Stimulated activated CD8-positive, alpha-beta memory T cell treated with anti-CD3 and anti-CD28 coated beads, Interleukin-15, amount 100 ng/mL, for 24 hours (primary cell): ENCODE measurements at places on chromosomes 5 and 9.

DNA sequence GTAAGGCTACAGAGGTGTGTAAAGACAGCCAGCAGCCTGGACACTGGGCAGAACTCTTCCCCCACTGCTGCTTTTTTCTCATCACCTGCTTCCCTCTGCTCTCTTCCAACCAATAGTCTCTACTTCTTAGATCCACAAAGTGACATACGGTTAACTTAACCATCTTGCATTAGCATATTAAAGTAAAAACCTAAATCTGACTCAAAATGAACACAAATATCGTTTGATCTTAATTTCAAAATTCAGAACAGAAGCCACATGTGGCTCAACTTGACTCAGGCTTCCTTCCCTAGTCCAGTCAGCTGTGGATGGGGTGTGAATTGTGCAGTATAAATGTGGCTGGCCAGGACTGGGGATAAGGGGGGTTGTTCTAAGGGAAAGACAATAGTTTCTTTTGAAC is 114.3 kb downstream of the STARD4 start:
- DNase-seq: no peak

DNA sequence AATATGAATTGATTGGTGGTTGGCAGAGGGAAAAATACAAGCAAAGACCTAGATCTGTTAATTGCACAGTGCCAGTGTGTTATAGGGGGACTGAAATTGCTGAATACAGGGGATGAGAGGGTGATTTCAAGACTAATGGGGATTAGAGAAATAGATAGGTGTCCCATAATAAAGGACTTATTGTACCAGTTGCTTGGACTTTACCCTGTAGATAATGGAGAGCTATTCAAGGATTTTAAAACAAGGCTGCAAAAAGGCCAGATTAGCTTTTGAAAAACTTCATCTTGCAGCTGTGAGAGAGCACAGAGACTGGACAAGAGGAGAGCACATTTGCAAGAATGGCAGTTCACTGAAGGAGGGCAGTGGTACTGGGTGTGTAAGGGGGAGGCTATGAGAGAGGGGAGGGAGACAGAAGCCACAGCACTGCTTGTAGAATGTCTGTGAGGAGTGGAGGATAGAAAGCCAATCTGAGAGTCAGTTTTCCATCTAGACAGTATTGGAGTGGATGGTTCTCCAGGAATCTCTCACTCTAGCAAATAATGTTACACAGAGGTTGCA is 28.8 kb upstream of the SCAMP1 start:
- no peak for DNase-seq

DNA sequence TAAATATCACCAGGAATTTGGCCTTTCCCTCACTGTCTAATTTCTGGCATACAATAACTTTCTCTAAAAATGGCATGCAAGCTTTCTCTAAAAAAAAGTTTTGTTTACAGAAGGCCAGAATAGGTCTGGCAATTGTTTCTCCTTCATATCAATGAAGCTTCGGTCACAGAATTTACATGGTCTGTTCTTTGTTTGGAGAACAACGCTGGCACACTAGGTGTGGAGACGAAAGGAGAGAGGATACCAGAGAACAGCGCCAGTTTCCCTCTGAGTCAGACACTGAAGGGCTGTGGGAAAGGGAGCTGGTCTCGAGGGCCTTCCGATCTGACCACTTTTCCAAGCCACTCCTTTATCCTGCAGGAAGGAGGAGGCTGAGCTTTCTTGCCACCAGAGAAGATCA is 60.1 kb upstream of the ITGA1 start:
- DNase-seq: no peak

GRCh38 chr9:33748633-33749304 is 46.6 kb upstream of the PRSS3 start:
- no peak for DNase-seq

DNA sequence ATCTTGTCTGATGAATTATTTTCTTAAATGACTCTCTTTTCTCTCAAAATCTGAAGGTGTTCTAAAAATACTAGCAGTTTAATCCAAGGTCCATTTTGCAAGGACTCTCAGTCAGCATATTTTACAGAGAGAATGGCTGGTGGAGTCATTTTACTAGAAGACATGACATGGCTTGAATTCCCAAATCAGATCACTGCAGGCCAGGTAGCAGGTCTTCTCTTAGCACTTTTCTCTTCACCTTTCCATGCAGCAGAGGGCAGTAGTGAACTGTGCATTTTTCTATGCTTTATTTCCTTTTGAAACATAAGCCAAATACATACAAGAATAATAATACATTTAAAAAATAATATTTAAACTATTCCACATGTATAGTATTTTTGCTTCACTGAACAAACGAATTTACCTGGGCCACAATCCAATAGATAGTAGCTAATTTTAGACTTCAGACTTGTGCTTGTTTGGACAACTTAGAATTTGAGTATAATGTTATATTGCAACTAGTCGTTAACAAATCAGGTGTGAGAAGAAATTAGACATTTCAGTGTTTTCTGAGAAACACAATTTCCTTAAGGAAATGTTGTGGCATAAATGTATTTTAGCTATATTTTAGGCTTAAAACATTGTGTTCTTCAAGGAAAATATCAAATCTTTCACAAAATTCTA is 289.4 kb upstream of the DAB2 start:
- no peak for DNase-seq

- no peak for DNase-seq
Observed at GRCh38 chr9:131919216-131919615, 160.5 kb downstream of the MED27 start.

GRCh38 chr5:89036166-89036565 is 153.2 kb upstream of the MEF2C start:
- no peak for DNase-seq

GRCh38 chr5:31270396-31270795 is 76.9 kb downstream of the CDH6 start:
- DNase-seq: no peak

DNA sequence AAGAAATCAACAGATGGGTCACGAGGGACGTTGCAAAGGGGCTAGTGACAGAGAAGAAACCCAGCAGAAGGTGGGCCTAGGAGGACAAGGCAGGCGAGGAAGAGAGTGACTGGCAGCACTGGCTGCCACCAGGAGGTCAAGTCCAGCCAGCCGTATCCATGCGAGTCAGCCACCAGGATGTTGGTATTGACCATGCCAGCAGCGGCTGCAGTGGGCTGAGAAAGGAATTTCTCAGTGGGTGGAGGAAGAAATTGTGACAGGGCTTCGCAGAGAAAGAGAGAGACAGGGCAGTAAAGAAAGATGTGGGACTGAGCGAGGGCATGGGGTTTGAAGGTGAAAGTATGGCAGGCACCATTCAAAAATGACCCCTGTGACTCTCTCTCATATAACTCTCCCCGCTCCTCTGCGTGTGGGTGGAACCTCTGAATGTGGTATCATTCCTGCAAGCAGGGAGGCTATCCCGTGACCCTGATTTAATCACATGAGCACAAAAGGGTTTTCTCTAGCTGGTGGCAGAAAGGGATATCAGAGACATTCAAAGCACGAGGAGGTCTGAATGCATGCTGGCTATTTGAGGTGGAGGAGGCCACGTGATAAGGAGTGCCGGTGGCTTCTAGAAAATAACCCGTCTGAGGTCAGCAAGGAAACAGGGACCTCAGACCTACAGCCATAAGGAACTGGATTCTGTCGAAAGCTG is 45.4 kb upstream of the FBXW11 start:
- no peak for DNase-seq

DNA sequence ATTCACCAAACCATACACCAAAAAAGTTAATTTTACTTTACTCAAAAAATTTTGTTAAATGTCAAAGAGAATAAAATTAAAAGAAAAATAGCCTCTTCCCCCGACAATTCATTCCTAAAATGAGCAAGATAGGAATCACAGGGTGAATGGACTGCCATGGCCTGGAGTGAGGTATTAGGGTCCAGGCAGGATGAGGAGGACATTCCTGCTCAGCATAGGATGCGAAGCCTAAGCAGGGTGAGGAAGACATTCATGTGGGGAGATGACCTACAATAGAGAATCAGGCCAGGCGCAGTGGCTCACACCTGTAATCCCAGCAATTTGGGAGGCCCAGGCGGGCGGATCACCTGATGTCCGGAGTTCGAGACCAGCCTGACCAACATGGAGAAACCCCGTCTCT is 8.4 kb downstream of the NUDCD2 start:
- no peak for DNase-seq

DNA sequence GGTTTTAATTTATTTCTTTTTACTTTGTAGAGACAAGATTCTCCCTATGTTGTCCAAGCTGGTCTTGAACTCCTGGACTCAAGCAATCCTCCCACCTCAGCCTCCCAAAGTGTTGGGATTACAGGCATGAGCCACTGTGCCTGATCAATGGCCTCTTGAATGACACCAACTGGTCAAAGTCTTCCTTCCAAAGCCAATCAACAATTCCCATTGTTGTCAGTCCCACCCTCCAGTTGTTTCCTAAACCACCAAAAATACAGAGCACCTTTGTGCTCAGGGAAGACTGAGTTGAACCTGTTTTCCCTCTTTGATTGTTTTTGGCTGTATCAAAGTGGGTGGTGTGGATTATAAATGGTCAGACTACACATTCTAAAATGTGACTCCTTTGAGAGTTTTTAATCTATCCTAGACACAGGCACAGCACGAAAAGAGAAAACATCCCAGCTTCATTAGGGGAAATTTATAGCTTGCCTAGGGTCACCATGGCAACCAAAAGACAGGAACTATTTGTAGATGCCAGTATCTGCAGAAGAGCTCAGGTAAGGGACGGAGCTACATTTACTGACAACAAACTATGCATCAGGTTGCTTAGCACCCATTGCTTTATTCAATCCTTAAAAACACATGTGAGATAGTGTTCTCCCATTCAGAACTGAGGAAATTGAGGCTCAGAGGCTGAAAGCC is 27.6 kb upstream of the ATP6V1G1 start:
- DNase-seq: no peak

GRCh38 chr5:180166176-180166575 is 42.8 kb downstream of the RASGEF1C start:
- no peak for DNase-seq
